ENCODE measurements at places on chromosomes 5 and 9.

DNA sequence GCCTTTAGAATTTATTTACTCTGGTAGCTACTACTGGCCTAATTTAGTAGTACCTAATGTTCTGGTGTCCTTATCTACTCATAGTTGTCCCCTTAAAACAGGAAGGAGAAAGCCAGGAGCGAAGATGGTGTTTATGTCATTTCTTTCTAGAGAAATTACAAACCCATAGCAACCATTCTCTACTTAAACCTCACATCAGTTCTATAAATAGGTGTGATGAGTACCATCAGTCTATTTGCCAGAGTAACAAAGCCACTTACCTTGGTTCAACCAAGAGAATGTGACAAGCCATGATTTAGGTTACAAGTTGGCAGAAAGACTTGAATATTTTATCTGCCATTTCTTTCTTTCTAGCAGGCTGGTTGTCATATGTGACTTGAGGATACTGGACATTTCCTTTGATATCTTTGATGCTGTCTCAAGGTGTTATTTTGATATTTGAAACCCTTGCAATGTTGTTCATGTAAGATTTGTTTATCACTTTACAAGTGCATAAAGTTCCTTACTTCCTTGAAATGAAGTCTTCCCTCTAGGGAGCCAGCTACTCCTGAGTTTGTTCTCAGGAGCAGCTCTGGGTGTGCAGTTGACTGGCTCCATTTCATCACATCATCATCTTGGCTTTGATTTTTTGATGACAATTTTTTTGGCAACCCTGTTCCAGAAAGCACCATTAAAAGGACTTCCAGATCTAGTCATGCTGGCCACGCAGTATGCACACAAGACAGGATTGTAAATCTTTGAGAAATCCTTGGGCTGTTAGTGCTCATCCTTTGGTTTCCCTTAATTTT lies 286.8 kb downstream of the ARHGAP26 start:
- DNase-seq = no peak

GRCh38 chr5:78886341-78887230 lies 98.5 kb downstream of the ARSB start:
- DNase-seq = no peak

GRCh38 chr5:102375272-102375671 lies 79.2 kb upstream of the SLCO4C1 start:
- DNase-seq = no peak

GRCh38 chr5:160548949-160549645 lies 127.4 kb downstream of the PTTG1 start:
- DNase-seq = no peak

DNA sequence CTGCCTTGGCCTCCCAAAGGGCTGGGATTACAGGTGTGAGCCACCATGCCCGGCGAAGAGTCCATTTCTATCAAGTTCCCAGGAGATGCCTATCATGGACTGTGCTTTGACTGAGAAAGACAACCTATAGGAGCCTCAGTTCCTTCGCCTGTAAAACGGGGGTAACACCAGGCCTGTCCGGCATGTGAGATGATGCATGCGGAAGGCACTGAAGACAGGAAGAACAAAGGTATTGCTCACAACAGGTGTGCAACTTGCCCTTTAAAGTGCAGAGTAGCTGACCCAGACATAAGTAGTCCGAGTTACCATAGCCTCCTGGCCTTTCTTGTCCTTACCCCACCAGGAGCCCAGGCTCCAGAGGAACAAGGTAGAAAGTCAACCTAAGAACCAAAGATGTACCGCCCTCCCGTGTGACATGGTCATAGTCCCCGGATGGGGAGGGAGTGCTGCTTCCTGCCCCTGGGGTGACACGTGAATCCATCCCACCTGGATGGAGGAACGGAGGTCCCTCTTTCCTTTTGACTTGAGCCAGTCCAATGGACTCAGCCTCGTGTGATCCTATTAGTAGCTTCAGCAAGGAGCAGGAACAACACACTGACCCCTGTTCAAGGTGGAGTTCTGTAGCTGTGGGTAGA lies 60.3 kb downstream of the HSPA4 start:
- no peak for DNase-seq

GRCh38 chr9:75051285-75051684 lies 23.2 kb upstream of the CARNMT1 start:
- no peak for DNase-seq

DNA sequence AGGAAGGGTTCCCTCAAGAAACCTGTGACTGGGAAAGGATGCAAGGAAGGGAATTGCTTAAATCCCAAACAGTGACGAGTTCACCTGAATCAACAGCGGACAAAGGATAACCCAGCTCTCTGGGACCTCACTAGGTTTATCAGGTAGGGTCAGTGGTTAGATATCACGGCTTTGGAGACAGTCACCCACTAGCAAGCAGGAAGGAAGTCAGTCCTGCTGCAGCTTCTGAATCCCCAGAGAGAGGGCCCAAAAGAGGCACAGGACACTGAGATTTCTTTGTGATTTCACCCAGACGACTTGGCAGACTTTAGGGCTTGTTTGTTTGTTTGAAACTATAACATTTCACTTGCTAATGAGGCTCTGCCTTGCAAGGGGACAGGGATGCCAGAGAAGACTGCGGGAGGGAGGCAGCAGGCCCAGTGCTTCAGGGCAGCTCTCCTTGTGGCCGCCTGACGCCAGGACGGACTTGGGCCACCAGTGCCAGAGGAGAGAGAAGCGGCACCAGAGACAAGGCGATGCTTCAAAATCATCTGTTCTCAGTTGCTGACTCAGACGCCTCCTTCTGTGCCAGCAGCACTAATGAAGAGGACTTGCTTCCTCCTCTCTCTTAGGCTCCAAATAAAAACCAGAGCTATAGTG lies 275.6 kb upstream of the SLC30A5 start:
- no peak for DNase-seq

DNA sequence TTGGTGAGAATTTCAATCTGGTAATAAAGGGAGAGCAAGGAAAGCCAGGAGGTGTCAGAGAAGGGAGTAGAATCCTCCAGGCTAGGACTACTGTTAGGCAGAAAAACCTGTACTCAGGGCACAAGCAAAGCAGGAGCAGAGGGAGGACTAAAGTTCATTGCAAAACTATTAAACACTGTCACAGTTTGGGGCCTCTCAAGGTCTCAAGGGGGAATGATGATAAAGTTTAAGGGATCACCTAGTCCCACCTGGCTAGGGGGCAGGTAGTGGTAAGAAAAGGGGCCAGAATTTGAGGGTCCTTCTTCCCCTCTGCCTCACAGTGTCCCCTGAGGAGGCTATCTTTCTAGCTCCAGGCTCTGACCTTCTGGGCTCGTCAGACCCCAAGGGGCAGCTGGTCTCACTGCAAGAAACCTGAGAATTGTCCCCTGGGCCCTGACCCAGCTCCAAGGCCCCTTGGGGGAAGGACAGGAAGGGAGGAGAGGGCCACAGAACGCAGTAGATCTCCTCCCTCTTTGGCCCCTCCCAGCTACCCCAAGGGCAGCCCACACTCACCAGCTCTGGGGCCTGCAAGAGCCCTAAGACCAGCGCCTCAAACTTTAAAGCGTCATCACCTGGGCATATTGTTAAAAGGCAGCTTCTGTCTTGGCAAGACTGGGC lies 974 bp downstream of the CCDC69 start:
- peak; percentile 46 for DNase-seq

- no peak for DNase-seq
Measured at GRCh38 chr5:110768138-110768860, 29.5 kb downstream of the SLC25A46 start.

DNA sequence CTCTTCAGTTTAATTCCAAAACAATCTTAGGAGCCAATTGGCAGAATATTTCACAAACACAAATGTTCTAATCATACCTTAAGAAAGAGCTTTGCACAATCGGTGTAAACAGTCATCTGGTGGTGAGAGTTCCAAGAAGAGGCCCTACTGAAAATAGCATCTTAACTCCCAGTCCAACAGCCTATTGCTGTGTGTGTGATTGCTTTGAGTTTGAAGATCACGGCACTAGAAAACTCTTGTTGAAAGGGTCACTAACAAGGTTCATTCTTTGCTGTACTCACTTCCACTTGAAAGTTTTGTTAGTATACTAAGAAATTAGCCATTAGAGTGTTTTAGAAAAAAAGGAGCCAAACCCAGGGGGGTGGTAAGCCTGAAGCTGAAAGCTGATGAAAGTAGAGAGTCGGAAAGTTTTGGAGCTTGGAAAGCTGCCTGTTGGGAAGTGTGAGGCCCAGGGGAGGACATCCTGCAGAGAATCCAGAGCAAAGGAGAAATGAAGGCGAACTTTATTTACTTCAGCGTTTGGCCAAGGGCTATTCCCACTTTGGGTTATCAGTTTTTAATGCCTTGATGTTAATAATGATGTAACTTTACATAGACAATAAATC lies 180.3 kb upstream of the GHR start:
- DNase-seq = peak; percentile 22

- DNase-seq = no peak
Measured at GRCh38 chr5:88678770-88679381, 204.1 kb downstream of the MEF2C start.

GRCh38 chr5:61604076-61605025 lies 272.3 kb downstream of the ZSWIM6 start:
- no peak for DNase-seq

GRCh38 chr5:73370640-73371583 lies 77.7 kb downstream of the FOXD1 start:
- no peak for DNase-seq

- no peak for DNase-seq
Measured at GRCh38 chr5:107869438-107870115, 198.8 kb upstream of the EFNA5 start.

DNA sequence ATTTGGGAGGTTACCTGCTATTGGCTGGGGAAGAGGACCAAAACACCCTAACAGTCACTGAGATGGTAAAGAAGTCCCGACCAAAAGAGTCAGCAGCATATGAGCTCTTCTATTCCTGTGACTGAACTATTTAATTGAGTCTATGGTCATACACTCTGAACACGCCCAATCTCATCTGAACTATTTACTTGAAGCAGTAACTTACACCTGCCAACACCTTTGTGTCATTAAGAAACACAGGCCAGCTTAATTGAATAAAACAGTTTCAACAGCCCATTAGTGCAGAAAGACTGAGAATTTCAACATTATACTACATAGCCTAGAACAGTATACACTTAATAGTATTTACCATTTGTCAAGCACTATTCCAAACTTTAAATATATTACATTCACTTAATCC lies 47.8 kb downstream of the NR6A1 start:
- DNase-seq = no peak

GRCh38 chr9:99606296-99606695 lies 215.4 kb upstream of the NR4A3 start:
- no peak for DNase-seq

DNA sequence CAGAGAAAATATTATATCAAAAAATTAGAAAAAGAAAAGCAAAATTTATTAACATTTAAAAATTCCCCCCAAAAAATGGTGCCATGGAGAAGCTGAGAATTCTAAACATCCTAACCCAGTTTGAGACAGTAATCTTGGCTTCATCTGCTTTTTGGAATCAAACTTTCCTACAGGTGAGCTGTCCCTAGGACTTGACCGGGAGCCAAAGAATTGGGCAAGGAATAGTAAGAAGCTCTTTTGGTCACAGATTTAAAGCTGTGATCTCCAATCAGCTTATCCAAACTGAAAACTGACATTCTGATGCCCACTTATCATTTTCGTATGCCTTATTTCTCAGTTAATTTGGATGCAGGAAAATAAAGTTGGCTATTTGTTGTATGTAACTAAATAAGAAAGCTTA lies 457.3 kb upstream of the DMAC1 start:
- DNase-seq = no peak

DNA sequence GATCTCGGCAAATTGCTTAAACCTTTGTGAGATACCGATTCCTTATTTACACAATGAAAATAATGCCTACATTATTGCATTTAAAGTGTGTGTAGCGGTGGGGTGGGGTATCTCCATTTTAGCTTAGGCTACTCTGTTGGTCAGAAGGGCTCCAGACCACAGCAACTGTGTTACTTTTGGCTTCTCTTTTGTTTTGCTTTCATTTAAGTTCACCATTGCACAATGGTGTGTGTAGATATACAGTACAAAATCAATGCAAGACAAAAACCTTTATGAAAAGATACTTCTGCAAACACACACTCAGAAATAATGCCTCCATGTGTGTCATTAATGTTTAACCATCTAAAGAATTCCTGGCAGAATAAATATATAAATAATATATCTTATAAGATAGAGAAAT lies 279.4 kb downstream of the FBXL17 start:
- no peak for DNase-seq

DNA sequence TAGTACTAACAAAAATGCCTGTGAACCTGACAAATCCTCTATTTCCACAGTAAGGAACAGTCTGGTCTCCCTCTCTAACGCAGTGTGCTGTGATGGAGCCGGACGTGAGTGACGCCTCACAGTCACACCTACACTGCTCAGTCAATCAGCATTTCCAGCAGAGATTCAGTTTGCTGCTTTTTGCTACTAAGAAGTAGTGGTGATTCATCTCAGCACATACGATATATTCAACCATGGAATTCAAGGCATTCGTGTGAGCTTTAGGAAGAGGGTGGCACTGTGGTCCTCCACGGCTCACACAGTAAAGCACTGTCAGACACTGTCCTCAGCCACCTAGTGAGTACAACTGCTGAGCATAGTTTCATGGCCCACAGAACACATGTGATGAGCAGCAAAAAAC lies 70.9 kb downstream of the SETX start:
- no peak for DNase-seq

DNA sequence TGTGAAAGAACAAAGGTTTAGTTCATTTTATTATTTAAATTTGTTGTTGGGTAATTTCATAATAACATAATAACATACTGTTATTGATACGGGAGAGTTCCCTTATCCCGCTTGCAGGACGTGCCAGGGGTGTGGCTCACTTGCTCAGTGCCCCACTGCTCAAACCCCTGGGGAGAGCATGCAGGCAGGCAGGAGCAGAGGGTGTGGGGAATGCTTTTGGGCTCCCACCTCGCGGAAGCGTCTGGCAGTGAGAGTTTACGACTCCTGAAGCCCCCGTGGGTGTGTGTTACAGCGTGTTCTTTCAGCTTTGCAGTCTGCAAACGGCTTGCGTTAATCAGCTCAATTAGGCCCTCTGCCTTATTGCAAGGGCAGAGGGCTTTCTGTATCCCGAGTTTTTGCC lies 675.9 kb downstream of the SEMA5A start:
- DNase-seq = no peak

- DNase-seq = no peak
Measured at GRCh38 chr5:134029156-134029555, 24.4 kb upstream of the VDAC1 start.

- no peak for DNase-seq
Measured at GRCh38 chr9:126999315-127000068, 84.9 kb downstream of the RALGPS1 start.

DNA sequence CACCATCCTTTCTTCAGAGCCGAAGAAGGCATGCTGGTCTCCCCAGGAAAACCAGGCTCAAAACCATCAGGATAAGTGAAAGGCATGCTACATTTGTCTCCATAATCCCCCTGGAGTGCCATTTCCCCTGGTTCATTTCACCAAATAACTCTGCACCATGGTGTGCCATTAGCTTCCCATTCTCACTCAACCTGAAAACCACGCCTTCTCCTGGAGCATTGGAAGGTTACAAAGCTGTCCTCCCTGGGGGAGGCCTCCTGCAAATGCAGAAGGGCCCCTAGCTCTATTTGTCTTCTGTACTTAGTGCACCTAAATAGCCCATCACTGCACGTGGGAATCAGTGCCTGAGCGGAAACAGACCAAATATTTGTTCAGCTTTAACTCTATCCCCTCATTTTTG lies 90.2 kb upstream of the ICE1 start:
- DNase-seq = no peak
